ENCODE measurements at places on chromosomes 7 and 10.

DNA sequence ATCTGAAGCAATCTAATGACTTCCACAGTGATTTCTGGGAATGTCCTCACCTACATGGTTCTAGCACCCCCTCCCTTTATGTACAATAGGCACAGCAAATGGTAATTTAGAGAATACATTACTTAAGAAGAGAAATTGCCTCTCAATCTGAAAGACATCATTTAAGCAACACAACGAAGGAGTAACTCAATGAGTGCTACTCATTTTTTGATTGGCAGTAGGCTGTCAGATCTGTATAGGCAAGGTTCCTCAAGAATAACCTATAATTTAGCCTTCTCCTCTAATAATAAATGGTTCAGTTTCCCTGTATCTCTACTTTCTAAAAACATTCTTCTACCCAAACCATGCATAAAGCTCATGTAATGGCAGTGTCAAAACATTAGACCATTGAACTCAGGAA lies 30.6 kb upstream of the SEMA3C start:
- DNase-seq, result no peak

GRCh38 chr10:34530778-34531177 lies 284.3 kb downstream of the PARD3 start:
- no peak for DNase-seq

- no peak for DNase-seq
These were observed 44.9 kb downstream of the DRGX start for GRCh38 chr10:49350846-49351532.

- no peak for DNase-seq
These were observed 53.1 kb upstream of the CXCL12 start for GRCh38 chr10:44437840-44438511.

DNA sequence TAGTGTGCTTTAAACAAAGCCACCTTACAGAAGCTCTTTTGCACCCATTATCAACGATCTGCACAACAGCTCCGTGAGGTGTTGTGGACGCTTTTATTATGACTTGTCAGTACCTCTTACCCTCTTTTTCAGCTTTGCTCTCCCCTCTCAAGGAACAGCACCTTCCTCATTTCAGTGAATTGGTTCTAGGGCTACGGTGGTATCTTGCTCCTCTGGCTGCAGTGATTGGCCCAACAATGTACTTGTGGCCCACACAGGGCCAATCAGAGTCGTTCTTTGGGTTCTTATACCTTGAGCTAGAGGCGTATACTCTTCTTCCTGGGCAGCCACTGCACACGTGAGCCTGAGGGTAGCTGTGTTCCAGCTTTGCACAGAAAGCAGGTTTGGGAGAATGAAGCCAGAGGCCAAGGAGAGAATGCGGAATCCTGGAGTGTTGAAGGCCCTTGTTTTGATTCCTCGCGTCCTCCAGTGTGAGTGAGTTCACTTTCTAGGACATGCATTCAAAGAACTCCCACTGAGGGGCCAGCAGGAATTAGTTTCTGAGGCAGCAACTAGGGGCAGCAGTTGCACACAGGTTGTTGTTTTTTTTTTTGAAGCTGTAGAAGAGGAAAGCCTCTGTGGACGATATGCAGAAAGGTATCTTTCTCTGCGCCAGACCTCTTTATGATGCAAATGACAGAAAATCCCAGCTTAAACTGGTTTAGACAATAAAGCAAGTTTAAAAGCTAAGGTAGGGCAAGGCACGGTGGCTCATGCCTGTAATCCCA lies 49.8 kb upstream of the PDZD8 start:
- DNase-seq, result no peak

- no peak for DNase-seq
These were observed 421.1 kb upstream of the SORCS1 start for GRCh38 chr10:107585630-107586029.

DNA sequence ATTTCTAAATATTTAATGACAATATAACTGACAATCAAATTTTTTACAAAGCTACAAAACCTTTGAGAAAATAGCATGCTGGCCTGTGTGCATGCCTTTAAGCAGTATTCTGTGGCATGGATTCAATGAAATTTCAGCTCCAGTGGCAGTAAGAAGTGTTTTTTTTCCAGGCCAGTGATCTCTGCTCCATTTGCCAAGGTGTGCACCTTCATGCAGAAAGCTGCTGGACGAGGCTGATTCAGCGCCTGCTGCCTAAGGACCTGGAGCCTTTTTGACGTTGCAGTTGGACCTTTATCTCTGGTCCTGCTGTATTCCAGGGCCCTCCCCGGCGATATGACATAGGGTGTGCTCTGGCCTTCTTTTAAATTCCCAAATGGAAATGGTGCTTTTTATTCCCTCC lies 26.6 kb downstream of the VWC2 start:
- no peak for DNase-seq

DNA sequence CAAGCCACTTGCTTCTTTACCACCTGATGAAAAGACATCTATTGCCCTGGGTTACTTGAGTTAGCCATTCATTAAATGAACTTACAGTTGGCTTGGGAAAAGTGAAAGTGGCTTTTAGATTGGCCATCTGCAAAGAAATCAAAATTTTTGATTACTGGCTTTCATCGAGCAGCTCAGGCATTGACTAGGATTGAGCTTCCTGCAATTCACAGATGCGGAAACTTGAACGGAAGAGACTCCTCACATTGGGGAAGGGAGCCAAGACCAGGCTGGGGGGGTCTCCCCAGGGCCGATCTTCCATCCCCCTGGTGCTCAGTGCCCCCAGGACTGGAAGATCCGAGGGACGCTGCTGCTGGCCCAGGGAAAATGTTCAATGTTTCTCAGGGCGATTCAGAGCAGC lies 145.4 kb downstream of the PIP4K2A start:
- no peak for DNase-seq

- no peak for DNase-seq
These were observed 221.7 kb downstream of the KIAA1217 start for GRCh38 chr10:24430591-24430990.

DNA sequence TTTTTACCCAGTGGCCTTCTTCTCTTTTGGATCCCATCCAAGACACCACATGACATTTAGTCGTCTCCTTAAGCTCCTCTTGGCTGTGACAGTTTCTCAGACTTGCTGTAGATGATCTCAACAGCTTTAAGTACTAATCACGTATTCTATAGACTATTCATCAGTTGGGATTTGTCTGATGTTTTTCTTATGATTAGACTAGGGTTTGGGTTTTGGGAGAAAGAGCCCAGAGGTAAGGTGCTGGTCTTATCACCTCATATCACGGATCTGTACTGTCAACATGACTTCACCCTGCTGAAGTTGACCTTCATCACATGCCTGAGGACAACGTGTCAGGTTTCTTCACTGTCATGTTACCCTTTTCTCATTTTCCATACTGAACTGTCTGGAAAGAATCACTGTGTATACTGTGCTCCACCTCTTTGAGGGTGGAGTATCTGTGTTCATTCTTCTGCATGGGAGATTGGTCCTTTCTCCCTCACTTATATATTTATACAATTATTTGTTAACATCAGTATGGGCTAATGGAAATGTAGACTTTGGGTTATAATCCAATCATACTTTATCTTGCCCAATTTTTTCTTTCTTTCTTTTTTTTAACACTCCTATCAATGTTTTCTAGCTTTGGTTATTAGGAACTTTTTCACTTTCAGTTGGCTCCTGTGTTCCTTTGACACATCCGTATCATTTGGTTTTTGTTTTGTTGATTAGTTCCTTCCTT lies 6.4 kb upstream of the HKDC1 start:
- no peak for DNase-seq

DNA sequence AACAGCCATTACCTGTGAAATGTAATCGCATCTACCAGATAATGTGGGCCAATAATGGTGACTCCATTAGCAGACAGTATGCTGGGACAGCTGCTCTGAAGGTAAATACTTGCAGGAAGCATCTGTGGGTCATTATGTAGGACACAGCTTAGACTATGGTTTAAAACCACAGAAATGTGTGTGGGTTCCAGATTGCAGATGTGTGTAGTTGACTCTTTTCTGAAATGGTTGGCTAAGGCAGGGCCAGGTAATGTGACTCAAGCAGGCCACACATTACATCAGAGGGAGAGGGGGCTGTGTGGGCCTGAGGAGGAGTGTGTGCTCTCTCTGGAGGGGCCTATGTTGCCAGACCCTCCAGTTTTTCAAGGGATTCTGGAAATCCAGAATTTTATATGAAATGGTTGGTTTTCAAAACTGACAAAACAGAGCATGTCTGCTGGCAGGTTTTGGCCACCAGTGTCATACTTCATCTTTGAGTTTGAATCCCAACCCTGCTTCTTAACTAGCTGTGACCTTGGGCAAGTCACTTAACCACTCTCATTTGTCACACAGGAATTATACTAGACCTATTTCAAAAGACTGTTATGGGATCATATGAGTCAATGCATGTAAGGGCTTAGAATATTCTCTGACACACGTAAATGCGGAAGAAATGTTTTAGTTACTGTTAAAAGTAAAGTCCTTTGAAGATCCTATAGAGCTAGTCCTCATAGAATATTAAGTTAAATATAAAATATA lies 64.5 kb downstream of the MCMBP start:
- no peak for DNase-seq

DNA sequence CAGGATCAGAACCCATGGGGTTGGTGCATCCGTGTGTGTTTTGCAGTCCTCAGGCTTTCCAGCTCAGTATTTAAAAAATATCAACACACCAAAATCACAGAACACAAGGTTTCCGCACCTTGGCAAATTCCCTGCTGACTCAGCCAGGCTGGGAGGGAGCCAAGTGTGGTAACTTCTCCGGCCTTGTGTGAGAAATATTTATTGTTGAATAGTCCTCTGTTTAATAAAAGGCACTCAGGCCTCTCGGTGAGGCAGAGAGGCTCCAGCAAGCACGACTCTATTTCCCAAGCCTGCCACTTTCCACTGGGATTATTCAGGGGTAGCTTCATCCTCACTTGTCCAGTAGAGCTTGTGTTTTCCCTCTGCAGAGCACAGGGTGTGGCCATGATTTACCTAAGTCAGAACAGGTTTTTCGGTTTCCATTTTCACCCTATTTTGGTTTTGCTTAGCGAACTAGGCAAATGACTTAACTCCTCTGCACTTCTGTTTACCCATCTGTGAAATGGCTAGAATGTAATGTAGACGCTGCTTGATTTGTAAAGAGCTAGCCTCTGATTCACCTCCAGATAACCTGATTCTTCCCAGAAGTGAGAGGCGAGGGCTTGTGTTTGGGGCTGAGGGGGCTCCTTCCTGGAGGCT lies 13.0 kb upstream of the CHST15 start:
- no peak for DNase-seq

DNA sequence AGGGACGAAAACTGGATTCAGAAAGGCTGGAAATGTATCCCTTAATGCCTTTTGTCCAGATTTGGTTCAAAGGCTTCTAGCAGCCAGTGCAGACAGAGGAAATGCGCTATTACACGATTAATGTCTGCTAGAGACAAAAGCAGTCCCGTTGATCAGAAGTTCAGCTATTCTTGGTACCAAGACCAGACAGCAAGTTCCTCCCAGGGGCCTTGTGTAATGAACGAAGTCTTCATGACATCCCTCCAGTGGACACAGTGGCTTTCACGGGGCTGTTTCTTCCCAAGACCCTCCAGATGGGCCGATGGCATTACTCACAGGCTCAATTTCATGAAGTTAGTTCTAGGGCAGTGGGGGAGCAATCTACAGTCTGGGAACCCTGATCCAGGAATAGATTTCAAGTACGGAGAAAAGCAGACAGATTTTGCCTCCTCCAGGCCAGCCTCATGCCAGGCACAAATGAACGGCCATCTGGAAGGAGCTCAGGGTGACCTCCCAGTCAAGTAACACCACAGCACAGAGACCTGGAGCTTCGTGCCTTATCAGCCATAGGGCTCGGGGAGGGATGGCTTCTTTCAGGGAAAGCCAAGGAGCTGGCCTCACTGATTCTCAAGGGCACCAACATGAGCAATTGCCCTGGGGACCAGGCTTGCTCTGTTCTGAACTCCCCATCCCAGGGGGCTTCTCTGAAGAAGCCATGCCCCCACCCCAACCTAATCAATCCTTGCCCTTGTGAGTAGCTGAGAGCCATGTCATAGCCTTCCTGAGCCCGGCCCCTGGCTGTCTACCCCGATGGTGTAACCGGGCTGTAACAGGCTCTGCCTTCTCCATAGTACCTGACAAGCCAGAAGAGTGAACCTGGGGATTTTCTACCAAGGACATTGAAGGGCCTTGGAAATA lies 101.1 kb downstream of the PRKAG2 start:
- no peak for DNase-seq

DNA sequence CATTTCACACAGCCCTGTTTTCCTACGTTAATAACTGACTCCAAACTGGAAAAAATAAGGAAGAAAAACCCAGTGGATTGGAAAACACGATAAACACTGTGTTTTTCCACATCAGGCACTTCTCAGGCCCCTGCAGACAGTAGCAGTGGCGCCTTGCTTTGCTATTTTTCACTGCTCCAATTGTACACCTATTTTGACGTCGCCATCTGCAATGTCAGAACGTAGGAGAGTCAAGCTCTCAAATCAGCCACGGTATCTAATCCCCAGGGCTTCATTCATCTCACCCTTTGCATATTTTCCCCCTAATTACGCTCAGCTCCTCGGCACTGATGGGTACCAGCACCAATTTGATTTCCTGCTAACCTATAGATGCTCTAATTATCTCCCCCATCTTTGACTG lies 338.1 kb upstream of the GALNT17 start:
- no peak for DNase-seq

DNA sequence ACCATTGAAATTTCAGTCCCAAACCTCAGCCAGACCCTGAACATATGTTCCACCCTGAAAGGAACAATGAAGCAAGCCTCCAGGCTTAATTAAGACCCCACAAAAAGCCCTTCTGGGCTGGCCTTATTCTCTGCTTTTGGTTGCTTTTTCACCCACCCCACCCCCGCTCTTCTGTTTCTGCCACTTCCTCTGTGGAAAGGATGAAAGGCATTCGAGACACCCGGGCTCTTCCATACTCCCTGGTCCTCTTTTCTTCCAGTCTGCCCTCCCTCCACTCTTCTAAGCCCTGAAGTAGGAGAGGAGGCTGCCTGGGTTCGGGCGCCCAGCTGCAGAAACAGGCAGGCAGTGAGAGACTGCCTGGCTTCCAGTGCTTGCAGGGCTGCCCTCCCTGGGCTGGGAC lies 9.4 kb upstream of the FAM241B start:
- DNase-seq, result no peak

- DNase-seq, result no peak
These were observed 15.3 kb upstream of the ASB4 start for GRCh38 chr7:95470452-95470851.

- no peak for DNase-seq
These were observed 87.0 kb downstream of the PTPRN2 start for GRCh38 chr7:158500651-158501052.

- DNase-seq, result no peak
These were observed 29.3 kb upstream of the VAX1 start for GRCh38 chr10:117167346-117167788.

- no peak for DNase-seq
These were observed 78.9 kb upstream of the DDC start for GRCh38 chr7:50644114-50644513.

GRCh38 chr10:128186959-128187787 lies 61.0 kb upstream of the MKI67 start:
- no peak for DNase-seq

- DNase-seq, result no peak
These were observed 83.5 kb downstream of the IDE start for GRCh38 chr10:92490387-92490786.

DNA sequence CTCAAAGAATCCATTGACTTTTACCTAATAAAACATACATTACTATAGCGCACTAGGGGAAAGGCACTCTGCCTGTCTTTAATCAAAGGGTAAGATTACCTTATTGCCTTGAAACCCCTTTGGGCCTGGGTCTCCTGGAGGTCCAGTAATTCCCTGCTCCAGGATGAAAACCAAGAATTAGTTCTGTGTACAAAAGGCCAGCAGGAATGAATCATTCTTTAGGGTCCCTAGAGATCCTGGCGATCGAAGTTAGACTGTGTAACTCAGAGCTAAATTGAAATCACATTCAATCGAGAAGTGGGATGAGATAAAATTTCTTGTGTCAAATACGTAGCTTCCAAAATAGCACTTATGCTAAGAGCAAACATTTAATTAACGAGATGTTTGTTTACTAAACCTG lies 29.8 kb downstream of the COL28A1 start:
- no peak for DNase-seq

Data from stimulated activated CD4-positive, alpha-beta T cell treated with anti-CD3 and anti-CD28 coated beads, TNF-alpha, amount 100 ng/mL, for 4 hours (primary cell).